ENCODE measurements at places on chromosomes 5 and 9.

GRCh38 chr5:1060535-1060981 lies 51.3 kb downstream of the SLC12A7 start:
- DNase-seq, result no peak

- DNase-seq, result no peak
Observed at GRCh38 chr9:19967216-19967887, 178.5 kb upstream of the SLC24A2 start.

DNA sequence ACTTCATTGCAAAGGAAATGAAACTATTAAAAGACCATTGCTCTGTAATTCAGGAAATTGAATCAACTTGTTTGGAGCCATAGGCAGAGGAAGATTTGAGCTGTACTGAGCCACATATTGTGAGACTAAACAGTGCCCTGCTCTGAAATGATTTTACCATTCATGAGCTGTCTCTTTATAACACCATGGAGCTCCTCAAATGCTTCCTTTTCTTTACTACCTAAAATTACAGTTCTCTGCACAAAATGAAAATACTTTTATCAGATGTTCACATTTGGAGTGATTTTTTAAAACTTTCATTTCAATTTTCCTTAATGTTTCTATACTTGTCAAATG lies 97.9 kb downstream of the NLN start:
- no peak for DNase-seq

GRCh38 chr9:131423171-131423581 lies 29.3 kb downstream of the PRRC2B start:
- no peak for DNase-seq

DNA sequence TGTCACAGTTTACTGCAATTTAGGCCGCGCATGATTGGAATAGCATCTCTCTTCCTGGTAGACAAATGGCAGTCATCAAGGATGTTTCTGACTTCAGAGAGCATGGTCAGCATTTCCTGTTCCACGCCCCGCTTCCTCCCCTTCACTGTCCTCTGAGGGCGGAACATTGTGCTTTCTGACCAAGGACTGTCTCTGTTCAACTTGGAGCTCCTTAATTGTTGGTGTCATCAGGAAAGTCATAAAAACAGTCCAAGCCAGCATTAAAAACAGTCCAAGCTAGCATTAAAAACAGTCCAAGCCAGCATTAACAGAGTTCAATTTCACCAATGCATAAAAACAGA lies 301.3 kb upstream of the IRX4 start:
- DNase-seq, result no peak

Measured in CD4-positive, alpha-beta T cell treated with Interleukin-21 for 1 hour (primary cell).